Activated CD8-positive, alpha-beta memory T cell treated with anti-CD3 and anti-CD28 coated beads, Interleukin-2, amount 10 ng/mL, durations not matched to agents 7 days and 5 days (primary cell): ENCODE measurements at places on chromosomes 6 and 20.
A peak's percentile ranks its signal among the peaks of the same experiment; 100 is the strongest.

DNA sequence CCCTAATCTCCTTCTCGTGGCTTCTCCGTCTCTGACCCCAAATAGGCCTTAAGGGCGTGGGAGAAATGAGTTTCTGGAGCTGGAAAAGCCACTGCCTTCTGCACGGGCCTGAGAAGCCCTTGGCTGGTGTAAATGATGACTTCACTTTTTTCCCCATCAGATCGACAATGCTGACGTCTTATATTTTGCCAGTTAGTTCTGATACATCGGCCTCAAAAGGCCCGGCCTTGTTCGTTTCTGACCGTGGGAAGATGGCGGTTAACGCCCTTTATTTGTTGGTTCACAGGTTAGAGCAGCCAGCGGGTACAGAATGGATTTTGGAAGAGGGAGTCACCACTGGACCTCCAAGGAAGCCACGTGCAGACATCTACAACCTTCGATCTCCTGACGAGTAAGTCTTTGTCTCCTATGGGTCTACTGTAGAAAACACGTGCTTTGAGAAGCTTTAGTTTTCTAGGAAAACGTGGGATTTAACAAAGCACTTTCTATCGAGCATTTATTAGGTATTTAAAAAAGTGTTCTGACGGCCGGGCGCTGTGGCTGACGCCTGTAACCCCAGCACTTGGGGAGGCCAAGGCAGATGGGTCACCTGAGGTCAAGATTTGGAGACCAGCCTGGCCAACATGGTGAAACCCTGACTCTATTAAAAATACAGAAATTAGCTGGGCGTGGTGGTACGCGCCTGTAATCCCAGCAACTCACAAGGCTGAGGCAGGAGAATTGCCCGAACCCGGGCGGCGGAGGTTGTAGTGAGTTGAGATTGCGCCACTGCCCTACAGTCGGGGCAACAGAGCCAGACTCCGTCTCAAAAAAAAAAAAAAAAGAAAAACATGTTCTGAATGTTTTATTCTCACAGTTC lies 1.2 kb upstream of the ZNFX1 start:
- peak; percentile 57 for DNase-seq

DNA sequence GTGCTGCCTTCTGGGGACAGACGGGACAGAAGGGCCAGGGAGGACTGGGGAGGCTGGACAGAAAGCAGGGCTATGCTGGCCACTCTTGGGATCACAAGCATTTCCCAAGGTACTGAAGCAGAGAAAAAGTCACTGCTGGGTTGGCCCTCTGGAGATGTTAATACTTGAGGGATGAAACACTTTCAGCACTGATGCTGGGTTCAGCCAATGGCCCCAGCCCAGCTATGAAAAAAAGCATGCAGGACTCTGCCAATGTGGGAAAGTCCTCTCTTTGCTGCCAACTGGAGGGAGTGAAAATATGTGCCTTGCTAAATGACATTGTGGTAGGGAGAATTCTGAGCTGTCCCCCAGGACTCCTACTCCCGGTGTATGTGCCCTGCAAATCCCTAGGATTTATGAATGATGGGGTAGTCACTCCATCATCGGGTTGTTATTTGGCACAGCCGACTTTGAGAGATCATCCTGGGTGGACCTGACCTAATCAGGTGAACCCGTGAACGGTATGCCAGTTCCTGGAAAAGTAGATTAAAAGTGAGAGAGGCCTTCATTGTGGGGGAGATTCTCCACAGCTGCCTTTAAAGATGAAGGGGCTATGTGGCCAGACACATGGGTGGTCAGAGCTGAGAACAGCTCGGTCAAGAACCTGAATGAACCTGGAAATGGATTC lies 119.9 kb upstream of the TRAF3IP2 start:
- DNase-seq = no peak

- peak; percentile 92 for DNase-seq
These were observed 212.8 kb upstream of the PROKR2 start for GRCh38 chr20:5529331-5530148.

DNA sequence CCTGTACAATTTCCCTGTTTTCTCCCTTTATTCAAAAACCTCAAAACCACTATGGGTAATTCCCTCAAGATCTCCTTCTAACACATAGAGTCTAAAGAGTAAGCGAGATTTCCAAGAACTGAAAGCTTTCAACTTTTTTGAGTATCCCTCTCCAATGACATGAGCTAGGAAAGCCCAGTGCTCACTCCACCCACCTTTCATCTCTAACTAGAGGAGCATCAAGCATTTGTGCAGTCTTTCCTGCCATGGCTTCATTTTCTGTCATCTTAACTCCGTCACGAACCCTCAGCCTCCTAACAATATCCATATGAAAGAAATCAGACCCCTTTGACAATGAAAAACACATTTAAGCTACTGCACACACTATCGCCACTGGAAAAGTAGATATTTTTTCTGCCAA lies 91.9 kb upstream of the SUPT3H start:
- no peak for DNase-seq

- no peak for DNase-seq
These were observed 2.5 kb downstream of the PPDPF start for GRCh38 chr20:63522981-63523611.

DNA sequence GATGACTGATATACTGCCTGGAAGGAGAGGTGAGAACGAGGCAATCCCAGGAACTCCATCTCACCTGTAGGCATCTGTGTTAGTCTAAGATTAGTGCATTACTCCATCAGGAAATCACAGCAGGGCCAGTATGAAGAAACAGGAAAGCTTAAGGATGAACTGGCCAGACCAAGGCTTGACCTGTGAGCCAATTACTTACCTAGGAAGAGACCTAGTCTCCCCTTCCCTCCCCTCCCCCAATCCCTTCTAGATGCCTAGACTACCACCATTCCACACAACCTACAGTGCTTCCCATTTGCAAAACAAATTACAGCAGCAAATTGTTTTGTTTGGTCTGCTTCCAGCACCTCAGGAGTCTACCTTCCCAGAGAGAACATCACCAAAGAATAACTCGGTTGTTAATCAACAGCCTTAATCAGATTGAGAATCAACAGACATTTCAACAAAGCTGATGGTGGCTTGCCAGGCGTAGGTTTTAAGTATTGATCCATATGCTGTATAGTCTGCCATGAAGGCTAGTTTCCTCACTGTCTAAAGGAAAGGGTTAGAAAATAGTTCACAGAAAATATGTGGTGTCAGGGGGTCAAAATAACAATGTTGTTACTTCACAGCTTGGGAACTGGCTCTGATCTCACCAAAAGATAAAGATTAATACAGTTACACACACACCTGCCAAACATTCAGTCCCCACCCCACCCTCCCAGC lies 10.1 kb downstream of the PKHD1 start:
- DNase-seq = no peak

GRCh38 chr20:21089391-21089790 lies 16.8 kb downstream of the LINC00237 start:
- no peak for DNase-seq

DNA sequence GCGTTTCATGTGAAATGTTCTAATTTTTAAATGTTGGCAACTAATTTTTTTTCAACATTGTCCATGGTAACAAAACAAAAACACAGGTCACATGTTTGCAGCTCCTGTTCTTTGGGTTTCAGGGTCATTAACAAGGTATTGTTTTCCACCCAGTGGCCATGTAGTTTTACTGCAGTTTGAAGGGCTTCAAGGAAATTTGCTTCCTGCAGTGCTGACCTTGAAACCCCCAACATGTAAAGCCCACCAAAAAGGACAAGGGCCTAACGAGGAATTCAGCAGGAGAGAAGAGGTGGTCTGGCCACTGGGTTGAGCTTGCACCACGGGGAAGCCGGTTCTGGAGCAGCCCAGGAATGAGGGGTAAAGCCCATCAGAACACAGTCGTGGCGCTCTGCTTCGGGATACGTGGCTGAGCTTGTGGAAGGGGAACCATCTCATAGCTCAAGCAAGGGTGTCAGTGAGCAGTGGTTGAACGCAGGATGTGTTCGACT lies 13.9 kb upstream of the KLHL31 start:
- no peak for DNase-seq

- no peak for DNase-seq
These were observed 115.2 kb upstream of the ARMC2 start for GRCh38 chr6:108733051-108733450.

DNA sequence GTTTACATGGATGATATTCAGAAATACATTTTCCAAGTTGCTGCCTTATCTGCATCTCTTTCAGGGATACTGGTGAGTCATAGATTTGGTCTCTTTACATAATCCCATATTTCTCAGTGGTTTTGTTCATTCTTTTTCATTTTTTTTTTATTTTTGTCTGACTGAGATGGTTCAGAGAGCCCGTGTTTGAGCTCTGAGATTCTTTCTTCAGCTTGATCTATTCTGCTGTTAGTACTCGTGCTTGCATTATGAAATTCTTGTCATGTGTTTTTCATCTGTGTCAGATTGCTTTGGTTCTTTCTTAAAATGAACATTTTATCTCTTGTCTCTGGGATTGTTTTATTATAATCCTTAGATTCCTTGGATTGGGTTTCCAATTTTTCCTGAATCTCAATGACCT lies 317.3 kb downstream of the DOK5 start:
- DNase-seq = no peak
